ENCODE measurements at places on chromosomes 3 and 15.

GRCh38 chr3:47908744-47909143 is 105.8 kb downstream of the DHX30 start:
- no peak for DNase-seq

DNA sequence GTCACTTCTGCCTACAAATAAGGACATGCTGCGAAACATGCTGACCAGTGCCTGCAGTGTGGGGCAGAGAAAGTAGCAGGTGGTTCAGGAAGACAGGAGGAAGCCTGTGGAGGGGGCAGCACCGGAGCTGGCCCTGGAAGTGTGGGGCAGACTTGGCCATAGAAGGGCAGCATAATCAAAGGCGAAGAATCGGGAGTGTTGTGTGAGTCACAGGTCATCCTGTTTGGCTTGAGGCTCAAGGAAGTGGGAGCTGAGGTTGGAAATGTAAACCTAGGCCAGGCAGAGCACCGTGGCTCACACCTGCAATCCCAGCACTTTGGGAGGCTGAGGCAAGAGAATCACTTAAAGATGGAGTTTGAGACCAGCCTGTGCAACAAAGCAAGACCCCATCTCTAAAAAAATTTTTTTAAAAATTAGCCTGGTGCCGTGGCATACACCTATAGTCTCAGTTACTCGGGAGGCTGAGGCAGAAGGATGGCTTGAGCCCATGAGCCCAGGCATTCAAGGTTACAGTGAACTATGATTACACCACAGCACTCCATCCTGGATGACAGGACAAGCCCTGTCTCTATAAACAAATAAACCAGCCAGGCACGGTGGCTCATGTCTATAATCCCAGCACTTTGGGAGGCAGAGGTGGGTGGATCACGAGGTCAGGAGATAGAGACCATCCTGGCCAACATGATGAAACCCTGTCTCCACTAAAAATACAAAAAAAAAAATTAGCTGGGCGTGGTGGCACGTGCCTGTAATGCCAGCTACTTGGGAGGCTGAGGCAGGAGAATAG is 54.0 kb downstream of the FAM43A start:
- no peak for DNase-seq

GRCh38 chr3:85760342-85760741 is 801.6 kb downstream of the CADM2 start:
- DNase-seq = no peak

DNA sequence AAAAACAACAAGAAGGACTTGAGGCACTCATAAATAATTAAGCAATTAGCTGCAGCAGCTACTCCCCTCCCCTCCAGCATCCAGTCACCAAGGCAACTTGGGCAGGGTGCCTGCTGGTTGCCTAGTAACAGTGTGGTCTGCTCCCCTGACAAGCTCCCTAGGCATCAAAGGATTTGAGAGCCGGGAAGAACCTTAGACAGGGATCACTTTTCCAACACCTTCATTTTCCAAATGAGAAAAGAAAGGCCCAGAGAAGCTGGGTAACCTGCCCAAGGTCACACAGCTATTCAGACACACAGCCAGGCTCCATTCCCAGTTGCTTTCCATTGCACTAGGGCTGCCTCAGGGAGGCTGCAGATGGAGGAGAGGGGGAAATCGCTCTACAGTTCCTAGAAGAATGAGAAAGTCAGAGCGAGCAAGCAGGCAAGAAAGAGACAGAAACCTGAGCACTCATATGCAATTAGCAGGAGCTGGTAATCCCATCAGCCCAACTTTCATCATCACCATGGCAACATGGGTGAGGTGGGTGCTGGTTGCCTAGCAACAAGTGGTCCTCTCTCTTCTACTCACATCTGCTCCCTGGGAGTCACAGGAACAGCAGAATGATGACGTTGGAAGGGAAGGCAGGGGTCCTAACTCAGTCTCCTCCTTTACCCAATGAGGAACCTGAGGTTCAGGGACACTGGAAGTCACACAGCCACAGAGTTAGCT is 3.6 kb upstream of the EIF4E3 start:
- DNase-seq = peak; percentile 53

DNA sequence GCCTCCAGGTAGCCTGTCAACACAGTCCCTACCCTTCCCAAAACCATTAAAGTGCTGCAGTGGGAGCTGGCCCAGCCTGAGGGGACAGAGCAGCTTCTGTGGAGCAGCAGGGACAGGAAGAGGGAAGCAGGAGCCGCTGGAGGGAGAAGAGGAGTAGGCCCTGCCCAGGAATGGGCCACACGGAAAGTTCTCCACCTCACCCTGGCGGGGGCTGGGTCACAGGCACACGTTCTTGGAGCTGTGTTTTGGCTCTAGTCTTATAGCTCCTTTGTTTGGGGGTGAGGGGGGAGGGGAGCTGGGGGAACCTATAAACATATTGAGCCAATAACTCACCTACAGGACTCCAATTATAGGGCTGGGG is 508.6 kb downstream of the SHQ1 start:
- DNase-seq = no peak

DNA sequence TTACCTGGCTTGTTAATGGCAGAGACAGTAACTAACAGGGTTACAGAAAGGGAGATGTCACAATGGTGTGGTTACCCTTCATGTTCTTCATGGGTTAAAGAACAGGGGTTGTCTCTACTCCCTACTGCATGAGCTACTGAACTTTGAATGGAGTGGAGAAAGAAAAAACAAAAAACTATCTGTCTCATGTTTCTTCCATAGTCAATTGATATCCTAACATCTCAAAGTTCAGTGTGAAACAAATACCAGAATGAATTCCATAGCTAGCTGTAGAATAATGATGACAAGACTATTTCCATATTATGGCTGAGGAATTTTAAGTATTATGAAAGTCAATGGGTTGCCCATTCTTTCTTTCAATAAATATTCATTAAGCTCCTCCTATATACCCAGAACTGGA is 161.3 kb upstream of the LPP start:
- DNase-seq = no peak

DNA sequence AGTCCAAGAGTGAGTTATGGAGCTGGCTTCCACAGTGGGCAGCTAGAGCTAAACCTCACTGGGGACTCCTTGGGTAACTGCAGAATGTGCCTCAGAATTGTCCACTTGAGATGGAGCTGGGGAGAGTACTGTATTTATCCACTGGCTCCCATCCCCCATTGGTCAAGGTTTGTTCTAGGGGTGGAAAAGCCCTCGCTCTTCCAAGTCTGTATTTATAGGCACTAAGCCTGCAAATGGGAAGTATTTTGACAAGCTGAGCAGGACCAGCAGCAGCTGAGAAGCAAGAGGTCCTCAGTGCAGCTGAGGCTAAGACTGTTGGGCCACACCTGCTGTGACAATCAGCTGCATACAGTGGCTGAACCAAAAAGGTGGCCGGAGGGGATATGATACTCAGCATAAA is 5.8 kb downstream of the USP13 start:
- no peak for DNase-seq

- DNase-seq = no peak
Measured at GRCh38 chr3:146550743-146551510, 6.5 kb upstream of the PLSCR1 start.

GRCh38 chr3:37675833-37676596 is 185.7 kb upstream of the CTDSPL start:
- DNase-seq = no peak

DNA sequence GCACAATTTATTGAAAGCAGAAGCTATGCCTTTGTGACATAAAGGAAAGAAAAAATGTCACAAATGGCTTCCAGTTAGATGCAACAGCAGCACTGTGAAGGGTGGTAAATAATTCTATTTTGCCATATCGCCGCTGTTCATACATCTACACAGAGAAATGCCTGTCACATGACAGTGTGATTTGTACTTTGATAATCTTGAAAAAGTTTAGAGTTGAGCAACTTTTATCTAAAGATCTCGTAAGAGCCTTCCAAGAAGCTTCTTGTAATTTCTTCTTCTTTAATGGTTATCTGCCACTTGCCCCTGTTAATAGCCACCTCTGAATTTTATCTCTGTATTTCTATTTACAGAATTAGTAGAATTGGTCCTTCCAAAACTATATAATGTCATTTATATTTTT is 192.3 kb downstream of the ATP8B4 start:
- DNase-seq = no peak

DNA sequence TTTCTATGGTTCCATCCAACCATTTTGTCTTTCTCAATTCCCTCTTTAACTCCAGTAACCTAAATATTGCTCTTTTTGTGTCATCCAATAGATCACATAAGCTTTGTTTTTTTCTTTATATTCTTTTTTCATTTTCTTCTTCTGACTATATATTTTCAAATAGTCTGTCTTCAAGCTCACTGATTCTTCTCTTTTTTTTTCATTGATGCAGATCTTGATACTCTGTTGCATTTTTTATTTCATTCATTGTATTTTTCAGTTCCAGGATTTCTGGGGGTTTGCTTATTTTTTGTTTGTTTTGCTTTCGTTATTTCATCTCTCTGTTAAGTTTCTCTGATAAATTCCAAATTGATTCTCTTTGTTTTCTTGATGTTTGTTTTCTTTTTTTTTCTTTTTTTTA is 36.2 kb downstream of the CLDN1 start:
- no peak for DNase-seq

GRCh38 chr3:127990461-127990860 is 61.8 kb upstream of the SEC61A1 start:
- no peak for DNase-seq

DNA sequence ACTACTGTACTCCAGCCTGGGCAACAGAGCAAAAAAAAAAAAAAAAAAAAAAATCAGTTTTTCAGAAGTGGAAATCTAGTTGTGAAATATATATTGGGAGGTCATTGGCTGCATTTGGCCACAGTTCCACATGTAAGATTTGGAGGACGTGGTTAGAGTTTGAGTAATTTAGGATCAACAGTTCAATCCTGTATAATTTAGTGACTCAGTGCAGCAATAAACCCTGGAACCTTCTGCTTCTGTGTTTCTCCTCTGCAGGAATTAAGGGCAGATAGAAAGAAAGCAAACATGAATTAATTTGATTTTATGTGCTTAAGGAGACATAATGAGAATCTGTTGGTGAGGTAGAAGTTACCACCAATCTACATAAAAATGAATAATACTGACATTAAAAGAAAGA is 347.0 kb downstream of the PTPRG start:
- no peak for DNase-seq

DNA sequence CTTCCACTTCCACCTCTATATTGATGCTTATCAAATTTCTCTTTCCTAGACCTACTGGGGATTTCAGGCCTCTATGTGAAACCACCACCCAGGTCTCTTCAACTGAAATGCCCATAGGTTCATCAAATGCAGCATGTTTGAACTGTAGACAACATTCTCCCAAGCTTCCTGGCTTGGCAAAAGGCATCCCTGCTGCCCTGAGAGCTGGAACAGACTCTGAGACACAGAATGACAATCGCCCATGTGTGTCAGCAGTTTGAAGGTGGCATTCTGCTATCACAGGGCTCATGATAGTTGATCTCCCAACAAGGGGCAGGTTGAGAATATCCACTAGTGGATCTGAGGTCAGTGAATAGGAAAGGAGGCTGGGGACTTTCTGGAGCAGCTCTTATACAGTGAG is 200.7 kb downstream of the RPLP1 start:
- no peak for DNase-seq

DNA sequence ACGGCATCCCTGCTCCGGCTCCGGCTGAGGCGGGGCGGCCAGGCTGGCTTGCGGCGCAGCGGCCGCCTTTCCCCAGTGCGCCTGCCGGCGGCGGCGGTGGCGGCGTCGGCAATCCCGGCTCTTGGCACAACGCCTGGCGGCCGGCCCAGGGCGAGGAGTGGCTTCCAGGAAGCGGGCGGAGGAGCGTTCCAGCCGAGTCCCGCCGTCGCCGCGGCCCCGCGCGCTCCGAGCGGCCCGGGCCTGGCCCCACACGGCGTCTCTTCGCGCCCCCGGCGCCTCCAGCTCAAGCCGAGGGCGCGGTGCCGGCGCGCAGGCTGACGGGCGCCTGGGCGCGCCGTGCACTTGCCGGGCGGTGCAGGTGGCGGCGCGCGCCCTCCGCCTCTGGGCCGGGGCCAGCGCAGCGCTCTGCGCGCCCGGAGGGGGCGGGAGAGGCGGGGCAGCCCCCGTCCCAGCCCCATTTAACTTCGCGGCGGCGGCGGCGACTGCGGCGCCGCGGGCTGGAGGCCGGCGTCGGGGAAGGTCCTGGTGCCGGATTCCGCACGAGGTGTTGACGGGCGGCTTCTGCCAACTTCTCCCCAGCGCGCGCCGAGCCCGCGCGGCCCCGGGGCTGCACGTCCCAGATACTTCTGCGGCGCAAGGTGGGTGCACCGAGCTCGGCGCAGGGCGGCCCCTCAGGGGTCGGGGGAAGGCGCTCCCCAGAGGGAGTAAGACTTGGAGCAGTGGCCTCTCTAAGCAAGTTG is at the start of gene ADAMTSL3:
ADAMTSL3 (plus strand) TSS at position 485 of the 740 bp plus-strand sequence. CDS start 1,639 bp downstream, outside the sequence.
- DNase-seq = no peak

- no peak for DNase-seq
Measured at GRCh38 chr3:98903705-98904481, 2.4 kb upstream of the DCBLD2 start.

GRCh38 chr3:174016186-174016585 is 618.6 kb downstream of the NLGN1 start:
- DNase-seq = no peak

GRCh38 chr15:69997161-69997485 is 100.6 kb downstream of the TLE3 start:
- no peak for DNase-seq

GRCh38 chr3:71492974-71493771 is 90.4 kb downstream of the FOXP1 start:
- DNase-seq = peak; percentile 85

DNA sequence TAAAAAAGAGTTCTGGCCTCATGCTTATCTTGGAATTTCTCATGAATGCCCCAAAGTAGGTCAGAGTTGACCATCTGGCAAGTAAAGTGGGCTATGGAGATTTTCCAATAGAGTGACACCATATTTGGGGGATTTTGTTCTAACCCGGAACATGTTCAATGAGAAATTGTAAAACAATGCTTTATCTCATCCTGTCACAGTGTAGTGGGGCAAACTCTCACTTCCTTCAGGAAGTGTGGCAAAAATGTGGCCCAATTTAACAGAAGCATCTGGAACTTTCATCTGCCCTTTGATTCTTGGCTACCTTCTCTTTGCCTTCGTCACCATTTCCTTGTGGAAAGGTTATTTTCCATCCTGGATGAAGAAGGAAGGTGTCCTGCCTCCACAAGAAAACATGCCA is 70.8 kb downstream of the ADAMTS9 start:
- no peak for DNase-seq

DNA sequence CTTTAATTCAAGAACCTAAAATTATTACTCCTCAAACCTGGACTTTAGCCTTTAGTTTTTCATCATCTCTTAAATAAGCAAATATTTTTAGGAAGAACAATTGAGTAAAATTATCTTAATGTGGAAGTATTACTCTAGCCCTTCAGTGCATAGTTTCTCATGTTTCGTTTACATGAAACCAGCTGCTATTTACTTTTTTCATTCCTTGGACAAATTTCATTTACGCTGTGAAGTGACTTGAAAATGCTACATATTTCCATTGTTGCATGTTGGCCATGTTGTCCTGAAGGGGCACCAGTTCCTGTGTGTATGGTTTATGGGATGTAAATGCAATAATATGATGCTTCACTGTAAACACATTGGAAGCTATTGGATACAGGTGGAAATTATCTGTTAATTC is 49.9 kb downstream of the SLC25A26 start:
- DNase-seq = no peak

- no peak for DNase-seq
Measured at GRCh38 chr3:146590521-146590920, 14.6 kb downstream of the PLSCR5 start.
